Substantia nigra (tissue), 51 donors: ENCODE measurements at places on chromosomes 4 and X.

GRCh38 chr4:55722132-55722531, 86.0 kb upstream of the NMU start:
- DNase-seq = no peak

- no peak for DNase-seq
These were observed 42.4 kb downstream of the ADRA2C start for GRCh38 chr4:3808597-3808996.

- no peak for DNase-seq
These were observed 497.1 kb upstream of the TENM3 start for GRCh38 chr4:181745933-181746625.

DNA sequence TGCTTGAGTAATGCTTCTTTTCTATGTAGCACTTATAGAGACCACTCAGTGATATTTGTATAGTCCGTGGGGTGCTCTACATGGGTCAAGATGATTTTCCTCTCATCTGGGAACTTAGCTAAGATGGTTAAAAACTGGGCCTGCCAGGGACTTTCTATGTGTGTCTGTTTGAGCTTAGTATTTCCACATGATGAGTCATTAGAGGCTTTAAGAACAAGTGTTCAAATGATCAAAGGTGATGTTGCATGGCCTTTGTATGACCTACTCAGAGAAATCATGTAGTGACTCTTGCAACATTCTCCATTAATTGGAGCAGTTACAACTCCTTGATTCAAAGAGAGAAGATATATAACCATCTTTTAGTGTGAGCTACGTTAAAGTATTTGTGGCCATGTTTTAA, 1480.5 kb upstream of the IGFBP7 start:
- DNase-seq = no peak

DNA sequence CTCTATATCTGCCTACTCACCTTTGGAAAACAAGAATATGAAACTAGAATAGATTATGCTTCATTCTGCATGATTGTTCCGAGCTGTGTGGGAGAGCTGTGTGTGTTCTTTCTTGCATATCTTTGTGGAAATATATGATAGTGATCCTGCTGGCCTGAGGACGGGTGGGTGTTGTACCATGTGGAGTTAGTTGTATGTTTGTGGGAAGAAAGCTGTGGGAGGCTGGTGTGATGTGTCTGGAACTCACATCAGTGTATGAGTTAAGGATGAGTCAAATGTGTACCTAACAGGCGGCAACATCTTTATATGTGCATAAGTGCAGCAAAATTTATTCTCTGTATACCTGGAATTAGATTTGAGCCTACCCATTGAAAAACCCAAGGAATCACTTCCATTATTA, 208.1 kb upstream of the ADGRL3 start:
- DNase-seq = no peak

GRCh38 chr4:7871356-7871755, 68.3 kb downstream of the AFAP1 start:
- DNase-seq = no peak

DNA sequence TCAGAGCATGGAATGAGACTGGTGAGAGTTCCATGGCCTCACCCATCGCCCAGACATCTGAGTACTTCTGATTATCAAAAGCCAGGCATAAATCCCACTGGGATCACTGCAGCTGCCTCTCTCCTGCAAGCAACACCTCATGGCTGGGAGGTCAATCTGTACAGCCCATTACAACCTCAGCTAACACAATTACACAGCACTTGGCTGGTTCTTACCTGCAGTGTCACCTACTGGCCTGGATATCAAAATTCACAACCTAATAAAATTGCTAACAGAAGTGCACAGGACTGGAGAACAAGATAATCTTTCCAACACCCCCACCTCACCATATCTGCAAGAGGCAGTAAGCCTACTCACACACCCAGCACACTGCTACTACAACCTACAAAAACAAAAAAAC, 341.7 kb upstream of the NDST3 start:
- DNase-seq = no peak

GRCh38 chr4:38424151-38424871, 239.7 kb upstream of the KLF3 start:
- DNase-seq = no peak

DNA sequence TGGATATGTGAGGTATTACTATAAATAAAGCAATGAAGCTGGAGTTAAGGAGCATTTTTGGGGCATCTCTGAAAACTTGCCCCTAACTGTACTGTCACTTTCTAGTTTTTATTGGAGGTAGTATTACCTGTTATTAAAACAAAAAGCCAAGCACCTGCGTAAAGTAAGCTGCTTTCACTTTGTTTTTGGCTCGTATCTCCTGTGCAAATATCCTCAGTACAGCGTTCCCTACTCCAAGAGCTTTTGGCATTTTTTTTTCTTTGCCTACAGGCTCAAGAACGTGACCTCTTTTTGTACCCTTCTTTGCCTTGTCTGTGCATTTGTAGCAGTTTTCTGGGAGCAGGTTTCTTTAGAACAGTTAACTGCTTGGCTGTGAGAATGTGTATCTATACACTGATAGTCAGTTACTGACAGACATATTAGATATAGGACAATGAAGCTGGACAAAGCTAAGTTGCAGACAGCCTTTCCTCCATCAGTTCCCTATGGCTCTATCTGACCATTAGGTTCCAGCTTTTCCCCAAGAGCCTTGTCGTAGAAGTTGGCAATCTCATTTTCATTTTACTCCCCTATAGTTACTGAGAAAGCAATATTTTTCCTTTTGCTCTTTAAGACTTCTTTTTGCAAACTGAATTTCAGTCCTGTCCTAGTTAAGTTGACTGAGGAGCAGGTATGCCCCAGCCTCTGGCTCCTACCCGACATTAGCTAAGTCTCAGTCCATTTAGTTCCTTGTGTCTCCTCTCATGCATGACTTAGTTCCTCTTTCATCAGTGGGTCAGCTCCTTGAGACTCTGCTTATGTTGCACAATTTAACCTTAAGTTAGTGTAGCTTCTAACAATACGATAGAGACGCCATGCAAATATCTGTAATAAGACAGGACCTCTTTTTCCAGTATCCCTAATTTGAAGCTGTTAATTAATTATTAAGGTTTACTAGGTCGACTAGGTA, 71.5 kb upstream of the HPRT1 start:
- DNase-seq = no peak

DNA sequence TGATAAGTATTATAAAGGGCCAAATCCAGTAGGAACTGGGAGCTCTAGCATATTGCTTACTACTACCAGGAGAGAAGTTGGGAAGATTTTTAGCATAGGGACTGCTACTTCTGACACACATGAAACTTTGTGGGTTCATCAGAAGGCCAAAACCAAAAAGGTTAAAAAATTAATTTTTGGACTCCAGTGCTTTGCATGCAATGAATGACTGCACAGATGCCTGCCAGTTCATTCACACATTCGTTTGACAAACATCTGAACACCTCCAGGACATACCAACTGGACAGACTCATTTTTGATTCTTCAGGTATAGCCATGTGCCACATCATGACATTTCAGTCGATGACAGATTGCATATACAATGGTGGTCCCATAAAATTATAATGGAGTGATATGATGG, 79.8 kb downstream of the MID1IP1 start:
- no peak for DNase-seq

- DNase-seq = no peak
These were observed 62.8 kb downstream of the RWDD4 start for GRCh38 chr4:183596067-183596757.

GRCh38 chr4:187042251-187042650, 318.6 kb upstream of the FAT1 start:
- no peak for DNase-seq

DNA sequence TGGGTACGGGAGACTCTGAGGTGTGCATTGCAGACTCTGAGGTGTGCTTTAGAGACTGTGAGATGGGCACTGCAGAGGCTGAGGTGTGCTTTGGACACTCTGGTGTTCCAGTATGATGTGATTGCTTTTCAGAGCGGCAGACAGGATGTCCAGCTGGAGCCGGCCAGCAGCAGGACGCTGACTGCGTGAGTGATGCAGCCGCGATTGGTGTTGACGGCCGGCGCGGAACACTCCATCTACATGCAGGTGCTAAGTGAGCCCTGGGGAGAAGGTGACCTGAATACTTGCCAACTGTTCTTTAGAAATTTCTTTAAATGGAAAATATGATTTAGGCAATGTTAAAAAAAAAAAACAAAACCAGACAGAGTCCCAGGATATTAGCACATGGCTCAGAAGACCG, 103.1 kb upstream of the PPP2R3B start:
- DNase-seq = no peak

GRCh38 chrX:25151749-25152148, 136.0 kb upstream of the ARX start:
- no peak for DNase-seq

- DNase-seq = no peak
These were observed 138.2 kb downstream of the GUCY2F start for GRCh38 chrX:109343671-109344070.

DNA sequence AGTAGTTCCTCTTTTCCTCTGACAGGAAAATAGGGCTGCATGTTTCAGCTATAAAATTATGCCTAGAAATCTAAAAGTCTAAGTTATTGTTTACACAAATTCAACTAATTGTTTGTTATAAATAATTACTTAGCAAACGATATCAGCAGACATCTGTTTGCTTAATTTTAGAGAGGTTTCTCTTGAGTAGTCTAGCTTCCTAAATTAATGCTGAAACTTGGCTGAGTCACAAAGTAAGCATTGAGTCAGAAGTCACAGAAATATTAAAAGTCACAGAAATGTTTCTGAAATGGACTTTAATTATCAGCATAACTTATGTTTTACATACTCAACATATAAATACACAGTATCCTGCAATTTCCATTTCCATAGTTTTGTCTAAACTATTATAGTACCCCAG, 1044.0 kb downstream of the CCSER1 start:
- DNase-seq = no peak

GRCh38 chrX:44312421-44312820, 31.1 kb downstream of the EFHC2 start:
- no peak for DNase-seq

DNA sequence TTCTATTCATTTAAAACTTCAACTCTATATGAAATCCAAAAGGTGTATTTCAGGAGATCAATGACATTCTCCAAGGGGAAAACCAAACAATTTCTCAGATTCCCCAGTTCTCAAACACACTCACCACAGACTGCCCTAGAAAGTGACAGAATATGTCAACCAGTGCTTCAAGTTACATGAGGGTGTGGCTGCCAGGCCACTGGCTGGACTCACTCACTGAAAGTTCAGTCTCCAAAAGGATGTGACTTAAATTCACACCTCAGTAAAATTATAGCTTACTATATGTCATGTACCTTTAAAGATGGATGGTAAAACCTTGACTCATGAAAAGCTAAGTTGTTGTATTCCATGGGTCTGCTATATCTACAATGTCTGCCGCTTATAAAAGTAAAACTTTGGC, 7.3 kb downstream of the INPP4B start:
- DNase-seq = no peak

DNA sequence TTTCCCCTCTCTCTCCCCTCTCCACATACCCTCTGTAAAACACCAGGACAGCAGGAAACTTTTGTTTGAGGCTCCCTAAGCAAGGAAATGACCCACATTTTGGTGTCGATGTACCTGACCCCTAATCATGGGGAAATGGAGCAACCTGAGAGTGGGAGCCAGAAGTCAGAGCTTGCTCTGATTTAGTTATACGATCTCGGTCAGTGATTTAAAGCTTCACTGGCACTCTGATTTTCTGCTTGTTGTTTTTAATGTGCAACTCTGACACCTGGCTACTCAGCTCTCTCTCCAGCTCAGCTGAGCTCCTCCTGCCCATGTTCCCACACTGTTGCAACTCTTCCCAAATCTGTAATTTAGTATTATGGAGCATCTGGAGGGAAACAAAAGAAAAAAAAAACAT, 408.6 kb downstream of the ADAM29 start:
- no peak for DNase-seq

DNA sequence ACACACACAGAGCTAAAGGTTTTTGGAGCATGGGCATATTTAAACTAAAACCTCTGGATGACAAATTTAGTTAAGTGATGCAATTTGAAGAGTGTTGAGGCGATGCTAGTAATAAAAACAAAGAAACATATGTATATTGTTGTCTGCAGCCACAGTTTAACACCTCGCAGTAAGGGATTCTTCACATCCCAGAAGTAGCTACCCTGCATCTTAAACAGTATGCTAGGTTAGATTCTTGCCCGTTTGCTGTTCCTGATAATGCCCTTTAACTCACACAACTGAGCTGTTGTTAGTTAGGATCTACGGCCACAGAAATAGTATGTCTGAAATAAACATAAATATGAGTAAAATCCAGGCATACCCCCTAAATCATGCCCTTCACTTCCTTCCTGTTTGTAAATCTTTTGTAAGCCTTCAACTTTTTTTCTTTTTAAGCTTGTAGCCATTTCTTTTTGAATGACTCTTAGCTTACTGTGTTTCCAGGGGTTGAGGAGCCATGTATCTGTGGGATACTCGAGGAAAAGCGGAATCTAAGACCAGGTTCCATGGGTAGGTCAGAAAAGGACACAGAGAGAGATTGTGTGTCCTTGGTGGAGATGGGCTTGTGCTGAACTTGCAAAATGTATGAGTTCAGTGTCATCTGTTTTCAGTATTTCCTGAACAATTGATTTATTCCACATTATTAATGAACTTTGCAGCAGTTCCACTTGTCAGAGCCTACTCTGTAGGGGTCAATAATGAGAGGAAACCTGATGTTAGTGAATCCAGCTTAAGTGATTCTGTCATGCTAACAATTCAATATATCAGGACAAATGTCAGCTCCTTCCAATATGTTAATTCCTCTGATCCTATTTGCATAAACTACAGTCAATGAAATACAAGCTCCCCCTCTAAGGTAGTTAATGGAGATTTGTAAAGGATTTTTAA, 349.6 kb downstream of the GPAT3 start:
- DNase-seq = no peak

DNA sequence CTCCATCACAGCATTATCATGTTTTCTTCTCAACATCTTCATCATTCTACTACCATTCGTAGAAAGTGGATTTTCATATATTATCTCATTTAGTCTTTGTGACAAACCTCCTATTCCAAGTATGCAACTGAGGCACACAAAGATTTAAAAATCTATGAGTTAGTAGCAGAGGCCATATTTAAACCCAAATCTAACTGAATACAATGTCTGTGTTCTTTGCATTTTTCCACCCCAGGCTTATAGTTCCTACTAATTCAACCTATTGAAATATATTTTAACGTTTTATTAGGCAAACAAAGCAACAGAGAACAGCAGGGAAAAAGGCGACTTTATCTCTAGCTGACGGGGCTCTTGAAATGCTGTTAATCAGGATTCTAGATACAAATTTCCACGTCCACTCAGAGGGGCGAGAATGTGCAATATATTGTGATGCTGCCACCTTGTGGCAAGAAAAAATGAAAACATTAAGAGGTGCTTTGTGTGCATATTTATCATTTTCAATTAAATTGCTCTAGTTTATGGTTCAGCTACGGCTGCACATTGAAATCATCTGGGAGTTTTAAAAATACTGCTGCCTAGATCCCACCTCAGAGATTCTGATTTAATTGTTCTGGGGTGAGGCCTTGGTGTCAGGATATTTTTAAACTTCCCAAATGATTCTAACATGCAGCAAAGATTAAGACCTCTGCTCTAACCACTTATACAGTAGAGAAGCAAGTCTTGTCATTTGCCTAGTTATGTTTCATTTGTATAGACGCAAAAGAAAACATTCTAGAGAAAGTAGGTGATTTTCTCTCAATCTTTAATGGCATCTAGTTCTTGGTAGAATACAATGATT, 315.9 kb downstream of the MAPK10 start:
- DNase-seq = no peak

GRCh38 chrX:44873415-44874276, 658 bp downstream of the KDM6A start:
- DNase-seq = peak; percentile 20
